ENCODE measurements at places on chromosomes 3 and 15.

- no peak for DNase-seq
These were observed 210.2 kb downstream of the TJP1 start for GRCh38 chr15:29612096-29612495.

GRCh38 chr15:68400066-68400456 is 31.9 kb downstream of the ITGA11 start:
- no peak for DNase-seq

GRCh38 chr3:135325726-135326235 is 530.7 kb downstream of the EPHB1 start:
- DNase-seq = peak; percentile 45

DNA sequence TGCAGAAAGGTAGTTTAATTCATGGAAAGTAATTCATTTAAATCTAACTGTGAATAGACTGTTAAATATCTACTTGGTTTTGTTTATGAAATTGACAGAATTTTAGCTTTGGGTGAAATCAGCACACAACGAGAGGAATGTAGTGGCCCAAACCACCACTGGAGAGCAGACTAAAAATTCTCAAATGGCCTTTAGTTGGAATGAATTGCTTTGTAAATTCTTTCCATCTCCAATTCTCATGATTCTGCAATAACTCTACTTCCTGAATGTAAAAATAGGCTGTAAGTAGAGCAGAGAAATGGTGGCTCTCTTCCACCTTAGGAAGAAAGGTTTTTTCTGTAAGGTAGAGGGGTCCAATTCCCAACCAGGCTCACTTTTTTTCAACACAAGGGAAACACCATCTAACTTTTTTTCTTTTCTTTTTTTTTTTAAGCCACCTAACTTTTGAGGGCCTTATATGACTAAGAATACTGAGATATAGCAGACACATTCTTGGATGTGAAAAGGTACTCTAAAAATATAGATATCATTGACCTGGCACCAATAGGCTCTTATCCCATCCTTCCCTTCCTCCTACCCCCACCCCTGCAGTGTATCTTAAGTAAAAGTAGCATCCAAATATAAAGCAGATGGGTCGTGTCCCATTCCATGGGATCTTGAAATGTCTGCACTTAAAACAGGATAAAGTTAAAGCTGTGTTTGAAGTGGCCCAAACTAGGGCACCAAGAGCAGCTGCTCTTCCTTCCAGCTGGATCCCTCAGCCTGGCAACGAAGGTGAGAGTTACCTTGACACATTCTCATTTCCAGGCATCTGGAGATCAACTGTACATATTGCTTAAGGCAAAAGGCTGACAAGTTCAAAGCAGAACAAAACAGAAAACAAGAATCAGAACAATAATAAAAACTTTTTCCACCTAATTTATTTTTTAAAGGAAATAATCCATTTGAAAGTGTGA is 194.1 kb downstream of the TPRG1 start:
- no peak for DNase-seq

- DNase-seq = no peak
These were observed 40.9 kb downstream of the CCR4 start for GRCh38 chr3:32992310-32992686.

GRCh38 chr3:23993556-23994243 is 48.6 kb downstream of the NR1D2 start:
- no peak for DNase-seq

DNA sequence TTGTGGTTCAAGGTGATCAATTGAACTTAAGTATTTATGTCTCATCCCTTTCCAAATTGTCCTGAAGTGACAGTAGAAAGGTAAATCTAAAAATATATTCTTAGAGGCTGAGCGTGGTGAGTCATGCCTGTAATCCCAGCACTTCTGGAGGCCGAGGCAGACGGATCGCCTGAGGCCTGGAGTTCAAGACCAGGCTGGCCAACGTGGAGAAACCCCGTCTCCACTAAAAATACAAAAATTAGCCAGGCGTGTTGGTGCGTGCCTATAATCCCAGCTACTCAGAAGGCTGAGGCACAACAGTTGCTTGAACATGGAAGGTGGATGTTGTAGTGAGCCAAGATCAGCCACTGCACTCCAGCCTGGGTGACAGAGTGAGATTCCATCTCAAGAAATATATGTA is 226.6 kb downstream of the DPH6 start:
- no peak for DNase-seq

- no peak for DNase-seq
These were observed 102.2 kb upstream of the LPP start for GRCh38 chr3:188051801-188052168.

GRCh38 chr3:140051019-140051957 is 116.3 kb downstream of the CLSTN2 start:
- no peak for DNase-seq

DNA sequence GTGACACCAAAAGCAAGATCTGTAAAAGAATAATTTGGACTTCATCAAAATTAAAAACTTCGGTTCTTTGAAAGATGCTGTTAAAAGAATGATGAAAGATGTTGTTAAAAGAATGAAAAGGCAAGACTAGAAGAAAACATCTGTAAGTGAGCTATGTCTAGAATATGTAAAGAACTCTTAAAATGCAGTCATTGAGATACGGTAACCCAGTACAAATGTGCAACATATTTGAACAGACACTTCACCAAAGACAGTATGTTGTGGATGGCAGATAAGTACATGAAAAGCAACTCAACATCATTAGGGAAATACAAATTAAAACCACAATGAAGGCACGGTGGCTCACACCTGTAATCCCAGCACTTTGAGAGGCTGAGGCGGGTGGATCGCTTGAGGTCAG is 139.5 kb downstream of the LRIG1 start:
- DNase-seq = no peak

DNA sequence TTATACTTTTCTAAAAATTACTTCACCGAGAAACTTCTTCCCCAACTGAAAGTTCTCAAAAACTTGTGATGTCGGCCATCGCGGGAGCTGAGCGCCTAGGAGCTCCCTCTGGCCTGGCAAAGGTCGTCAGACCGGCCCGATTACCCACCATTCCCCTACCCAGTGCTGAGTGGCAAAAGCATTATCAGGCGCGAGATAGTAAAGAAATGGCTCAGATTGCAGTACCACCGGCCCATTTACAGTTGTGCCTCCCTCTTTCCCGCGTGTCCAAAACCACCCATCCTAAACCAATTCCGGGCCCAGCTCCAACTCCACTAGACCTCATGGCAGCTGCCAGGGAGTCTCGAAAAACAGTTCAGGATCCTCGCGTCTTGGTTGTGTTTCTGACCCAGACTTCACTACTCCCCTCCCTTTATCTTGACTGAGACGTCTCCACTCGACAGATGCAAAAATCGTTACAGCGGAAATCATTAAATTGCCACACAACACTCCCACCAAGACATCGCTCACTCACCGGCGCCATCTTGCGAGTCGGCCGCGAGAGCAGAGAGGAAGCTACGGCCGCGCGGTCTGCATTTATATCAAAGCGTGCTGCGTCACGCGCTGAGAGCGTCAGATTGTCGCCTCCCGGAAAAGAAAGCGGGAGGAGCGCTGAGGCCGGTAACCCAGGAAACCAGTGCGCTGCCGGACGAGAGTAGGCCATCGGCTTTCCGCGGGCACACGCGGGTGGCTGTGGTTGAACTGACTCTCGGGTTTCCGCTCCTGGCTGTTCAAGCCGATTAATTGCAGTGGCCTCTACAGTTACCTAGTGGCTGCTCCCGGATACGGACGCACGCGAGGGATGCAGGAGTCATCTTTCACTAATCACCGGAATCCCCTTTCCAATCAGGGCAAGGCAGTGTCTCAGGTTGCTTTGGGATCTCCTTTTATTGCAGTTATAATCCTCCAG is at the start of gene RPL22L1:
Gene RPL22L1 (minus strand): TSS at position 551 of the 949 bp plus-strand sequence. CDS start 28 bp downstream, at position 523.
- no peak for DNase-seq

DNA sequence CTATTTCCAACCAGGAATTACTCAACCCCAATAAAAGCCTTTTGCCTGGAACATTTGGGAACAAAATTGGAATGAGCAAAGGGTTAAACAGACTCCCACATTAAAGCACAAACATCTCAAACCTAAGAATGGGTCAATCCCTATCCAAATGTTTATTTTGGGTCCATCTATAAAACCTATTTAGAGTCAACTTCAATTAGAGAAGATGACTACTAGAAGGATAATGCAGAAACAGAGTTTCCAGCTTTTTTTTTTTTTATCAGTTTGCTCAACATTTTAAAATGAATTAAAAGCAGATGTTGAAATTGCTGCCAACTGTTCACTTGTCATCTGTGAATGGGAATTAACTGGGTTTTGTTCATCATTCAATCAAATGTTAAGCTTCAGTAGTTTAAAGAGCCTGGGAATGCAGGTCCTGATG is 4.1 kb upstream of the TBC1D23 start:
- DNase-seq = no peak

- no peak for DNase-seq
These were observed 104.8 kb upstream of the THSD4 start for GRCh38 chr15:71010472-71010871.

DNA sequence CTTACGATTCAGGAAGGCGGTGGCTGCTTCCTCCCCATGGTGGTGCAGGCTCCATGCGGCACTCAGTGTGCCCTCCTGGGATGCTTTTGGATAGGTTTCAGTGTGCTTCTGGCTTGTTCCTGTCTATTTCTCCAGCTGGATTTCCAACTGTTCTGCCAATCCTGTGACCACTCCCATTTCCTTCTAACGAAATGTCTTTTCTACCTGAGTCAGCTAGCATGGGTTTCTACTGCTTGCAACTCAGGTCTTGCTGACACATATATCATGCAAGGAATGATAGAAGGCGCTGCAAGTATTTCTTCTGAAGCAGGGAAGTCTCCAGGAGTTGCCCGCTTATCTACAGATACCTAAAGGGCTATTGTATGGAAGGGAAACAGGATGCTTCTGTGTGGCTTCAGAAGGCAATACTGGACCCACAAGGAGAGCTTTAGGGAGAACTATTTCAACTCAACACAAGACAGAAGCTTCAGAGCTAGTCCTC is 244.4 kb downstream of the OPA1 start:
- DNase-seq = no peak

GRCh38 chr15:100143378-100143777 is 198.4 kb downstream of the ADAMTS17 start:
- DNase-seq = no peak

- DNase-seq = no peak
These were observed 6.4 kb downstream of the COL8A1 start for GRCh38 chr3:99644746-99645145.

DNA sequence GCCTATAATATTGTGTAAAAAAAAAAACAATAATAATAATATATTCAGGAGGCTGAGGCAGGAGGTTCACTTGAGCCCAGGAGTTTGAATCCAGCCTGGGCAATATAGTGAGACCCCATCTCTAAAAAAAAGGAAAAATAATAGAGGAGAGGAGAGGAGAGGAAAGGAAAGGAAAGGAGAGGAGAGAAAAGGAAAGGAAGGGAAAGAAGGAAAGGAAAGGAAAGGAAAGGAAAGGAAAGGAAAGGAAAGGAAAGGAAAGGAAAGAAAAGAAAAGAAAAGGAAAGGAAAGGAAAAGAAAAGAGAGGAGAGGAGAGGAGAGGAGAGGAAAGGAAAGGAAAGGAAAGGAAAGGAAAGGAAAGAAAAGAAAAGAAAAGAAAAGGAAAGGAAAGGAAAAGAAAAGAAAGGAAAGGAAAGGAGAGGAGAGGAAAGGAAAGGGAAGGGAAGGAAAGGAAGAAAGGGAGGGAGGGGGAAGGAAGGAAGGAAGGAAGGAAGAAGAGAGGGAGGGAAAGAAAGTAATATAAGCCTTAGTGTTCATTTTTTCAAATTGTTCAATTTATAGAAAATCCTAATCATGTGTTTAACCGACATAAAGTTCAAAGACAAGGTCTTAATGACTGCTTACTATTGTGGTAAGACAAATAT is 191.1 kb downstream of the MECOM start:
- DNase-seq = no peak

- DNase-seq = no peak
These were observed 61.4 kb upstream of the POLG start for GRCh38 chr15:89395996-89396395.

DNA sequence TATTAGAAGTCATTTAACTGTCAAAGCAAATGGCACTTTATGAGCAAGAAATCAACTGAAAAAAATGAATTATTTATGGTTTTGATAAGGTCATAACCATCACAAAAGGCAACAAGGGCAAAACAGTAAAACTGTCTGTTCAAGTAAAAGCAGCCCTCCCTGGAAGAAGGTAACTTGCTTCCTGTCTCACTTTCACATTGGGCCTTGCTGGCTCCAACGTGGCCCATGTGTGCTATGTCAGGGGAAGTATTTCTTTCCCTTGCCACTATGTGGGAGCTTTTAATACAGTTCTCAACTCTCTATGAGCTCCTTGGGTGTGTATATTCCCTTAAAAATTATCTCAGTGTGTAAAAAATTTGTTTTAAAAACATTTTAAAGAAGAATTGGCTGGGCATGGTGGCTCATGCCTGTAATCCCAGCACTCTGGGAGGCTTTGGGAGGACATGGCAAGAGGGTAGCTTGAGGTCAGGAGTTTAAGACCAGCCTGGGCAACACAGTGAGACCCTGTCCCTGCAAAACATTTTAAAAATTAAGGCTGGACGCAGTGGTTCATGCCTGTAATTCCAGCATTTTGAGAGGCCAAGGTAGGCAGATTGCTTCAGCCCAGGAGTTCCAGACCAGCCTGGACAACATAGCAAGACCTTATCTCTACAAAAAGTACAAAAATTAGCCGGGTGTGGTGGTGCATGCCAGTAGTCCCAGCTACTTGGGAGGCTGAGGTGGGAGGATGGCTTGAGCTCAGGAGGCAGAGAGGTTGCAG is 45.2 kb upstream of the TJP1 start:
- no peak for DNase-seq

- DNase-seq = no peak
These were observed 1.5 kb upstream of the FBXL22 start for GRCh38 chr15:63595688-63596087.

GRCh38 chr3:148601766-148602685 is 95.7 kb upstream of the AGTR1 start:
- no peak for DNase-seq

GRCh38 chr3:102068327-102068726 is 219.0 kb downstream of the NFKBIZ start:
- no peak for DNase-seq

- DNase-seq = no peak
These were observed 374.3 kb downstream of the RBMS3 start for GRCh38 chr3:29655015-29655747.

- no peak for DNase-seq
These were observed 62.8 kb upstream of the SPATA12 start for GRCh38 chr3:56997675-56998074.

DNA sequence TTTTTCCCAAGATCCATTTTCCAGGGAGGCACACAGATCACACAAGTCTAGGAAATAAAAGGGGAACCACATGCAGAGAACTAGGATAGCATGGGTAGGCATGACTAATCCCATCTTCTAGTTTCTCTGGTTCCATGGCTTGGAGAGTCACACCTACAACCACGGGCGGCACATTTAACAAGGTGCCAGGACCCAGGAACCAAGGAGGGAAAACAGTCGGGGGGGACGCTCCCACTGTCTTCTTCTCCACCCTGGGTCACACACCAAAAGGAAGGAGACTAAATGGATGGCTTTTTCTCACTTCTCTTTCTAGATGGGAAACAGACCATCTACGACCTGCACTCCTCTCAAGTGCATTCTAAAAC is 4.6 kb upstream of the SMCO1 start:
- DNase-seq = no peak

GRCh38 chr3:67937498-67938118 is 283.2 kb upstream of the SUCLG2 start:
- no peak for DNase-seq

Data from NCI-H1417 (cell line).